ENCODE measurements at places on chromosomes 4 and X.

- peak; percentile 20 for DNase-seq
Observed at GRCh38 chr4:104064646-104065577, 345.1 kb upstream of the TACR3 start.

GRCh38 chr4:8007581-8007980 is 67.9 kb upstream of the AFAP1 start:
- no peak for DNase-seq

- DNase-seq, result peak; percentile 12
Observed at GRCh38 chr4:60396341-60397049, 803.6 kb upstream of the ADGRL3 start.

DNA sequence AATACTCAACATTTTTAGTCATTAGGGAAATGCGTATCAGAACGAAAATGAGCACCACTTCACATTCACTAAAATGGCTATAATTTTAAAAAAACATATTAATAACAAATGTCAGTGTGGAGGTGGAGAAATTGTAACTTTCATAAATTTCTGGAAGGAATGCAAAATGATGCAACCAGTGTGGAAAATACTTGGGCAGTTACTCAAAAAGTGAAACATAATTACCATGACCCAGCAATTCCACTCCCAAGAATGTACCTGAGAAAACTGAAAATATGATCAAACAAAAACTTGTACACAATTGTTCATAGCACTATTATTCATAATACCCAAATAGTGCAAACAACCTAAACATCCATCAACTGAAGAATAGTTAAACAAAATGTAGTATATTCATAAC is 76.1 kb upstream of the FAM241A start:
- peak; percentile 39 for DNase-seq

DNA sequence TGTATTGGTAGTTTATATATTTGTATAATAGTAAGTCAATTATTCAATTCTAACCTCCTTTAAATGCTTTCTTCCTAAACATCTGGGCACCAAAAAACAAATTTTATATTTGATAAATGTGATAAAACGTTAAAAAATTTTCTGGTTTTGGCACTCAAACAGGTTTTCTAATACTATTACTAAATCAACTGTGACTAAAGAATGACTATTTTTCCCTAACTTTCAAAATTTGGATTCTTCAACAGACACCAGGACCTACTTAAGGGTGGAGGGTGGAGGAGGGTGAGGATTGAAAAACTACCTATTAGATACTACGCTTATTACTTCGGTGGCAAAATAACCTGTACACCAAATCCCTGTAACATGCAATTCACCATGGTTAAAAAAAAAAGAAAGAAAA is 555.5 kb downstream of the IL15 start:
- no peak for DNase-seq

- DNase-seq, result no peak
Observed at GRCh38 chrX:133495464-133496391, 80.4 kb upstream of the GPC4 start.

DNA sequence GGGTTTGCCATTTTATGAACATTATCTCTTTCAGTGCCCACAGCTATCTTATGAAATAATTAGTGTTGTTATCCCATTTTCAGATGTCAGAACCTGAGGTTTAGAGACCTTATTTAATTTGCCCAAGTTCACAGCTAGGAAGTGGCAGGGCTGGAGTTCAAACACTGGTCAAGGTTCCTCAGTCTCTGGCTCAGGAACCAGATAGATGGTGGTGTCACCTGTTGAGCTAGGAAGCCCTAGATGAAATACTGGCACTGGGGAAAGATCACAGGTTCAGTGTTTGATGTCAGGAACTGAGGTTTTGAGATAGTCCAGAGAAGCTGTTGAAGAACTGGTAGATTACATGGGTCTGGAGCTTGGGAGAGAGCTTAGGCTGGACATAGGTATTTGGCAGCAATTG is 85.4 kb downstream of the REPS2 start:
- no peak for DNase-seq

DNA sequence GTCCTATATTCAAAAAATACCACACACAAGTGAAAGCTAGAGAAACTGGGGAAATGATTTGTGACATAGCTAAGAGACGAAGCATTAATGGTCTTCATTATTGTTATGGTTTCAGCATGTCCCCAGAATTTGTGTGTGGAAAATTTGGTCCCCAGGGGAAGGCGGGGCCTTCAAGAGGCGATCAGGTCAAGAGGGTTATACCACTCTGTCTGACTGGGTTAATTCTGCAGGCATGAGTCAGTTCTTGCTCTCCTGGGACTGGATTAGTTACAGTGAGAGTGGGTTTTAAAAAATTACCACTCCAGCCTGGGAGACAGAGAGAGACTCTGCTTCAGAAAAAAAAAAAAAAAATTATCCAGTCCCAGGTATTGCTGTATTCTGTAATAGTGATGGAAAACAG is 2.1 kb upstream of the MTNR1A start:
- no peak for DNase-seq

- no peak for DNase-seq
Observed at GRCh38 chrX:24696294-24696693, 2.6 kb downstream of the POLA1 start.

DNA sequence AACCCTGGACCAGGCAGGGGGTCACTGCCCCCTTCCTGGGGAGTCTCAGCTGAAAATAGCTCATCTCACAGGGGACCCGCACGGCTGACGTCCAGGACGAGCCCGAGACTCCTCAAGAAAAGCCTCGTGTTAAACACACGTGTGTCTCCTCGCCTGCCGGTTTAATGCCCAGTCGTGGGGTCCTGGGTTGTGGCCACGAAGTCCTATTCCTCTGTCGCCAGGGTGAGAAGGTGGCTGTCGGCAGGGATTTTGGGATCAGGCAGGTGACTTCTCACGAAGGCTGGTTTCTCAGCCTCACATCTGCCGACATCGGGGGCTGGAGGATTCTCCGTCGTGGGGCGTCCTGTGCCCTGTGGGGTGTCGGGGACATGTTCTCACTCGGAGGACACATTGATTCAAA is 44.3 kb upstream of the PPP2R3B start:
- no peak for DNase-seq

GRCh38 chr4:176261481-176261880 is 7.5 kb downstream of the ASB5 start:
- no peak for DNase-seq

GRCh38 chr4:67522230-67522629 is 23.1 kb downstream of the CENPC start:
- DNase-seq, result no peak

DNA sequence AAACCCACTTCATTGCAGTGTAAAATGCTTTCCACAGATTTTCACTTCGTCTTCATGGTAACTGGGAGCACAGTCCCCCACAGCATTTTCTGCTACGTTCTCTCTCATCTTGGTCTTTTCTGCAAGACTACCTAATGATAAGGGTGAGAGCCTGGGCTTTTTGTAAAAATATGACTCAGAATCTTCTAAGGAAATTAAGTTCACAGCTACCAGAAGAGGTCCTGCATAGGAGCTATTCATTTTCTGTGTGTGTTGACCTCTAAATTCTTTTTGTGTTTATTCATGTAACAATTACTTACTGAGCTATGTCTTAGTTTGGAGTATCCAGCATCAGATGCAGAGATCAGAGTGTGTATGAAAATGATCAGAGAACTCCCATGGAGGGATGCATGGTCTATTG is 192.2 kb downstream of the CPEB2 start:
- DNase-seq, result no peak

- peak; percentile 46 for DNase-seq
Observed at GRCh38 chrX:130330706-130331105, 9.0 kb upstream of the SLC25A14 start.

DNA sequence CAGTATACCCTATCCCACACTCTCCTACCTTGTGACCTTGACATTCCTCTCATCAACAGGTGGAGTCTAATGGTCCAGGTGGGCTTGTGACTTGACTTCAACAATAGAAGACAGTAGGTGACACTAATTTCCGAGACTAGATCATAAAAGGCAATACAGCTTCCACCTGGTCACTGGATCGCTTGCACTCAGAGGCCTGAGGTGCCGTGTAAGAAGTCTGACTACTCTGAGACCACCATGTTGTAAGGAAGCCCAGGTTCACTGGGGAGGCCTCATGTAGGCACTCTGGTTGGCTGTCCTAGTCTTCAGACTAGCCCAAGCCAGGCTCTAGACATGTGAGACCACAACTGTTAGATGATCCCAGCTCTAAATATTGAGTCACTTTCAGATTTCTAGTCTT is 370.4 kb downstream of the MID1IP1 start:
- DNase-seq, result no peak

- DNase-seq, result no peak
Observed at GRCh38 chr4:140748171-140748570, 8.0 kb downstream of the TBC1D9 start.

DNA sequence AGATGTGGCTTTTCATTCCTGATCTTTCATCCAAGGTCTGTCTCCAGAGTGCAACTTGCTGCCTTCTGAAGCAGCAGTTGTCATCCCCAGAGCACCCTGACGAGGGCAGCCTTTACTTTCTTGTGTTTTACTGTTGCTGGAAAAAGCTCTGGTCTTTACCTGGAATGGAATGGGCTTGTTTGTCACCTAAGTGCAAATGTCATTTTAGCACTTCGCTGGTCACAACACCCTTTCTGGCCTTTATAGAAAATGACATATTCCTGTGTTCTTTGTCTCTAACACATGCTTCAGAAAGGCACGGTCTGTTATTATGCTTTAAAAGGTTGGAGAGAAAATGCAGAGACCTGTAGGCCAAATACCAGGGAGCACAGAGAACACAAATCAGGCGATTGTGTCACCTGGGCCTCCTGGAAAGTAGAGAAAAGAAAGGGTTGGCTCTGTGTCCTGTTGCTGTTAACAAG is 332.7 kb upstream of the IGFBP7 start:
- DNase-seq, result peak; percentile 29

DNA sequence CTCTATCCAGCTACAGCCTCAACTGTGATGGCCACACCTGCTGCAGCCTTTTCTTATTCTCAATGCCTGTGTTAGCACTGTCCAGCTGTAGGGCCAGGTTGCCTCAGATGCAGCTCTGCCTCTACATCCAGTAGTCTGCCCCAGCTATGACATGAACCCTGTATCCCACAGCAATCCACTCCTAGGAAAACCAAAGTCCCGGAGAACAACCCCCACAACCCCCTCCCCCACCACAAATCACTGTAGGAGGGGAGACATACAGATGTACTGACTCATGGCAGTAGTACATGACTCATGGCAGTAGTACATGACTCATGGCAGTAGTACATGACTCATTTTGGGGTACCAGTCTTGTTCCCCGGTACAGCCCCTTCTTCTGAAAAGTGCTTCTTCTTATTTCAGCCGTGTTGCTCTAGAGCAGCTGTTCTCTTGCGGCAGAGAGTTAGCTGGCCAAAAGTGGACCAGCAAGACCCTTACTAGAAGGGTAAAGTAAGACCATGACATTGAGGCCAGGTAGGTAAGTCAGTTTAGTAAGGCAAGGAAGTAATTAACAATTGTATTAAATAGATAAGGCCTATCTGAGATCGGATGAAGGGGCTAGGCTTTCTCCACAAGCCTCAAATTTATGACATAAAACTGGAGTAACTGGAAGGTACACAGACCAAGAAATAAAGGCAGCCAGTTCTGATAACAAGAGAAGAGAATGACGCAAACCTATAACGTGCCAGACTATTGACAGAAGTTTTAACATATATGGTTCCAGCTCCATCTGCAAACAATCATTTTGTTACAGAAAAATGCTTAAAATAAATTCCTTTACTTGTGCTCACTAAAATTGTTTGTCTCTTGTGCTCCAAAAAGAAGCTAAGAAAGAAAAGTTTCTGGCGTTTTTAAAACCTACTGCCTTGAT is 221.4 kb downstream of the TACR3 start:
- peak; percentile 55 for DNase-seq

DNA sequence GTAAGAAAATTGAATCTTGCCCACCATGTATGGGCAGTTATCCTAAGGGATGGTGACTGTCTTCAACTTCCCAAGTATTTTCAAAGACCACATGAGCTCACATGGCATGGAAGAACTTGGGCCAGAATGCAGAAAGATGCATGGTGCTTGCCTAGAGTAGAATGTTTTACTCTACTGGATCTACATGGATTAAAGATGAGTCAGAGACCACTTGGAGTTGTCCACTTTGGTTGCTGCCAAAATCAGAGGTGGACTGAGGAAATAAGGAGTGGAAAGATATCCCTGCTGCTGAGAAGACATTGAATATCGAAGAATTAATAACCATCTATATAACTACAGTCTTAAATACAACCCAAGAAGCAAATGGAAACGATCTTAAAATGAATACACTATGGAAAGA is 498.1 kb downstream of the NLGN4X start:
- DNase-seq, result peak; percentile 37

DNA sequence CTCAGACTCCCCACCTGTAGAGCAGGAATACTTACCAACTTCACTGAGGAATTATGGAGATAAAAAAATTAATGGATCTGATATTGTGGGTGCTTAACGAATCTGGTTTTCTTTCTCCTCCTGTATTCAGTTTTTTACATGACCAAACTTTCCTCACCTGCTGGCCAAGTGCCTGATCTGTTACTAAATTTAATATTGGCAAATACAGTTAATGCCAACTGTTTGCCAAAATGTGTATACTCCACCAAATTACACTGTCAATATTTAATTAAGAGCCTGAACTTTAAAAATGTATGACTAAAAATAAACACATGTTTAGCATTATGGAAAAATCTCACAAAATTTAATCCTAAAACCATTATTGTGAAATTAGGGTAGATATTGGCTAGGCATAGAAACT is 3.3 kb downstream of the PGRMC2 start:
- no peak for DNase-seq

GRCh38 chr4:27790911-27791310 is 930.3 kb downstream of the STIM2 start:
- DNase-seq, result peak; percentile 28

- DNase-seq, result no peak
Observed at GRCh38 chr4:23911675-23912455, 22.0 kb upstream of the PPARGC1A start.

- DNase-seq, result no peak
Observed at GRCh38 chr4:80216100-80216761, 18.9 kb downstream of the PRDM8 start.

- DNase-seq, result no peak
Observed at GRCh38 chr4:134470544-134470943, 269.0 kb upstream of the PABPC4L start.

DNA sequence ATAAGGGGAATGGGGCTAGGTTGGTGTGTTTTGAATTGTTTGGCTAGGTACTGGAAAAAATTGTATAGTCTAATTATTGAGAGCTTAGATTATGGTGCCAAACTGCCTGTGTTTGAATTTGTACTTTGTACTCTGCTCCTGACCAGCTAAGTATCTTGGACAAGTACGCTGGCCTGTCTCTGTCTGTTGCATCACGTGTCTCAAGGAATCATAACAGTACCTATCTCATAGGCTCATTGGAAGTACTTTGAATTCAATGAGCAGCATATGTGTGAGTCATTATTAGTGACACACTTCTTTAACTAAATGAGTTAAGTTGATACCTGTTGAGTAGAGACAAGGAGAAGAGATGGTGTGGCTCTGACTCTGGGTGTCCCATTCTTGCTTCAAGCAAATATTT is 69.5 kb upstream of the MND1 start:
- peak; percentile 43 for DNase-seq

- DNase-seq, result no peak
Observed at GRCh38 chr4:123972031-123972430, 575.4 kb downstream of the SPRY1 start.

- no peak for DNase-seq
Observed at GRCh38 chr4:7874838-7875237, 64.8 kb downstream of the AFAP1 start.

GRCh38 chrX:134461437-134461836 is 1.5 kb downstream of the HPRT1 start:
- no peak for DNase-seq

- DNase-seq, result peak; percentile 73
Observed at GRCh38 chr4:22500128-22500611, 15.7 kb downstream of the ADGRA3 start.

Data from mammary epithelial cell (primary cell).